ENCODE measurements at places on chromosomes 7 and 10. TPM values are rescaled to one million over a fixed set of nuclear protein-coding genes. Genes with fewer than 3 reads are reported as not detected.

- no peaks in the 10 kb centered on the region for H3K27me3 ChIP-seq
- no peak overlapping the region for H3K27ac ChIP-seq
- no peaks in the 10 kb centered on the region for H3K36me3 ChIP-seq
- H3K4me3 ChIP-seq: no peak overlapping the region
- DNase-seq: no peak
These were observed 85.4 kb downstream of the THSD7A start for GRCh38 chr7:11746591-11746990.

DNA sequence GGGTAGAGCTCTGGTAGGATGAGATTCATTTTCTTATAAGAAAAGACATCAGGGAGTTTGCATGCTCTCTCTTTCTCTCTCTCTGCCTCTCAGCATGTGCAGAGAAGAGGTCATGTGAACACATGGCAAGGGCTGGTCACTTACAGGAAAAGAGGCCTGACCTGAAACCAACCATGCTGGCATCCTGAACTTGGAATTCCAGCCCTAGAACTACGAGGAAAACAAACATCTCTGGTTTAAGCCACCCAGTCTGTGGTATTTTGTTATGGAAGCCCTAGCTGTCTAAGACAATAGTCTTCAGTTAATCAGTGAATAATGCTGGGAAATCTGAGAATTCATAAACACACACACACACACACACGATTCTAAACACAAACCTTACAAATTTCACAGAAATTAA is 1104.2 kb upstream of the LRRN3 start:
- DNase-seq: no peak
- no peaks in the 10 kb centered on the region for H3K27me3 ChIP-seq
- H3K27ac ChIP-seq: no peak overlapping the region

DNA sequence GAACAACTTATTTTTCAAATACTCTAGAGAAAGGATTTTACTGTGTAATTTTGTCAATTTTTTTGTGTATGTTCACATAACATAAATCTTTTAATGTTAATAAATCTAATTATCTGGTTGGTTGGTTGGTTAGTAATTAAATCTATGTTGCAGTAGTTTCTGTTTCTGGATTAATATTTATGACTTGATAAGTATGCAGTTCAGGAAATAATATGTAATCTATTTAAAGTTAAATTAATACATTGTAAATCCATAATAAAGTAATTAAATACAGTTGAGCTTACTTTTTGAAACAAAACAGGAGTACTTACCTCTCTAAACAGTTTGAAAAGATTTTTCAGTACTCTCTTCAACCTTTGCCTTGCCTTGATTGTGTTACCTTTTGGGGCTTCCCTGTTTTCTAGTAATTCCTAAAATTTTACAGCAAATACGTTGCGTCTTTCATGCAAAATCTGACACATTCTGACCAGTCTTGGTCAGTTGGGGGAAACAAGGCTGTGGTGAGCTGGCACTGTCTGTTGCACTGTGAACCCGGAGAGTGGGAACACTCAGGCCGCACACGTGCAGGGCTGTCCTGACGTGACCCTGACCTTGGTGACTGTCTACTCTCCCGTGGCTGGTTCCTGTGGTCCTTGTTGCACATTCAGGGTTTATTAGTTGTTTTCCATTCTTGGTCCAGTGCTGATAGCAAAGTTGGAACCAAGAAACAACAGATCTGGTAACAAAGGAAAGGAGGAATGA is 45.6 kb upstream of the FGL2 start:
- no peaks in the 10 kb centered on the region for H3K36me3 ChIP-seq
- no peaks in the 10 kb centered on the region for H3K4me1 ChIP-seq
- DNase-seq: no peak
- H3K27ac ChIP-seq: no peak overlapping the region
- no peaks in the 10 kb centered on the region for H3K27me3 ChIP-seq
- H3K4me3 ChIP-seq: no peak overlapping the region

DNA sequence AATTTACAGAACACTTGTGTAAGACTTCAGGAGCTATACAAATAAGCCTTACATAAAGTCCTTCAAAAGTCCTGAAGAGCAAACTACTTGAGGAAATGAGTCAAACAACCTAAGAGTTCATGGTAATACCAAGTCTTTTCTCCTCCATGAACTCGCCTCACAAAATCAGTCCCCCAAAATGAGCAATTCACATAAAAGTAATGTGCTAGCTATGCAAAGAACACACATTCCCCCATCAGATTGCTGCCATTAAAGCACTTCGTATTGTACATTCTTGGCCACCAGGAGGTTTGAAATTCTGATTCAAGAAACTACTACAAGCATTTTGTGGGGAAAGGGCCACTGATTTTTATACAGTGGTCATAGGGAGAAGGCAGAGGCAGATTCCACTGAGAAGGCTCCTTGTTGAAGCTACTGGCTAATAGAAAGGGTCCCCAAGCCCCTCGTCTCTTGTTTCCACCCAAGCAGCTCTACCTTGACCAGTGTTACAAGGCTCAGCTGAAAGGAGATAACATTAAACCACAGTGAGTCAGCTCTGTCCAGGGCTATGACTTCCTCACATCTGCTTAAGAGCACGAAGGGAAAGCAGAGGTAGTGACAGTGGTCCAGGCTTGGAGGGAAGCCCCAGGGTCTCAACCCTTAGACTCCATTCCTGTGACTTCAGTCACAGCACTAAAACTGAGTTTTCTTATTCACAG is 115.2 kb upstream of the CDK1 start:
- H3K27me3 ChIP-seq: no peaks in the 10 kb centered on the region
- H3K4me3 ChIP-seq: no peak overlapping the region

DNA sequence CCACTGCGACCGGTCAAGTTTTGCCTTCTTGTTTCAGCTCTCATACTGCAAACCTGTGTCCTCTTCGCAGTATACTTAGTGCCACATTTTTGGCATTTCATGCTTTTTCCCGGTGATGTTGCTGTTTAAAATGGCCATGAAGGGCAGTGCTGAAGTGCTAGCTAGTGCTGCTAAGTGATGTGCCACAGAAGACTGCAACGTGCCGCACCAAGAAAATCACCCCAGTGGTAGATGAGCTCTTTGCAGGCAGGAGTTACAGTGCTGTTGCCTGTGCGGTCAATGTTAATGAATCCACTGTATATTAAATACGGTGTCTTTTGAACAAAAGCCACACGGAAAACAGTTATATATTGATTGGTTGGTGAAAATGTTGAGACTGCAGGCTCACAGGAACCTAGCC is 120.3 kb downstream of the ANLN start:
- H3K4me1 ChIP-seq: peaks cover 22% of the 10 kb centered on the region
- no peaks in the 10 kb centered on the region for H3K27me3 ChIP-seq
- no peak for DNase-seq

GRCh38 chr7:7830122-7830878 is 111.9 kb upstream of the RPA3 start:
- H3K36me3 ChIP-seq: no peaks in the 10 kb centered on the region
- H3K27me3 ChIP-seq: no peaks in the 10 kb centered on the region
- H3K4me1 ChIP-seq: no peaks in the 10 kb centered on the region
- DNase-seq: no peak
- H3K4me3 ChIP-seq: no peak overlapping the region
- no peak overlapping the region for H3K27ac ChIP-seq

DNA sequence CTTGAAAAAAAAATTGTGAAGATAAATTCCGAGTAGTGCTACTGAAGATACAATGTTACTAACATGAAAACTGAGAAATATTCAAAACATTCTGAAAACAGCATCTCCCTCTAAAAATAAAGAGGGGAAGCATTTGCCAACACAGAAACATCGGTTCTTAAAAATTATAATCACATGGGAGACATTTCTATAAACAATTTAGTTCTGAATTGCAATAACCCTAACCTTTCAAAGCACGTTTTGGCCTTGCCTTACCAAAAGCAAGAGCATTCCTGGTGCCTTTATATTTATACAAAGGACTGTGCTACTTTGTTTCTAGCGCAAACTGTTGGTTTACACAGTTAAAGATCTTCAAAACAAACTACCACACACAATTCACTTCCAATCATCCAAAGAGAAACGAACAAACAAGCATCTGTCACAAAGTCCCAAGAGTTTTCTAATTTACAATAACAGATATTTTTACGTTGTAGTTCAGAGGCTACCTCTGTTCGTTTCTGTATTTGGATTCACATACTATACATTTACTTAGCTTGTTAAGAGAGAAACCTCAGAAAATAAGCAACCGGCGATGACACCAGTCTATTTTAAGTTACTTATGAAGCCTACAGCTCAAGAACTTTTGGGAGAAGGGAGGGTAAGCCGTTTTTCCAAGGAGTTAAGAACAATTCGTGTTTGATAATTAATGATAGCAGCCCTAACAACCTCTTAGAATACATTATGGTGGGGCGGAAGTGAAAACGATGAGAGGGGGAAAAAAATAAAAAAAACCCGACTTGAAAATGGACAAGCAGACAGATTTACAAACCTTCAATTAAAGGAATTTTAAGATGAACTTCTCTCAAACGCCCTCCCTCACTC is 1.3 kb downstream of the ABI1 start:
- peaks cover 5% of the 10 kb centered on the region for H3K4me1 ChIP-seq
- DNase-seq: no peak
- peak overlapping the region; percentile 90 for H3K4me3 ChIP-seq

DNA sequence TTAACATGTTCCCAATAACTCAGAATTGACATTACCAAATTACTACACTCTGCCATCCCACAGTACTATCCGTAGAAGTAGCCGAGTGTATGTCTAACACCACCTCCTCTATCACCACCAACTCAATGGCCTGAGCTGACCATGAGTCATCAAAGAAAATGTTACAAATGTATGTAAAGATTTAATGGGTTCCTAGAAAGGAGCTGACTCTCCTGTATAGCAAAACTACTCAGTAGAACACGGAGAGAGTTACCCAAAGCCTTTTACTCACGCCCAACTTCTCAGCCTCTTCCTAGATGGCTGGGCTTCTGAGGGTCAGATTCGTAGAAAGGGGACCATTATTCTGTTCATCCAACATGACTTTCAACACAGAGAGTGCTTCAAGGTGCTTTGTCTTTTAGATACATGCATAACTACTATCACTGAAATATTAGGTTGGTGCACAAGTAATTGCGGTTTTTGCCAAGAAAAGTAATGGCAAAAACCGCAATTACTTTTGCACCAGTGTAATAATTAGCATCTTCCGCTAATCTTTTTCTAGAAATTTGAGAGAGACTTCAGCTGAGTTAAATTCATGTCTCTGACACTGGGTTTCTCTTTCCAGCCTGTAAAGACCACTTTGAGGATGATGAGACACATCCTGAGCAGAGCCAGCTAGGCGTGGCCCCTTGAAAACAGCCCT is 24.0 kb upstream of the NANOS1 start:
- no peaks in the 10 kb centered on the region for H3K27me3 ChIP-seq
- DNase-seq: no peak
- H3K4me1 ChIP-seq: peaks cover 10% of the 10 kb centered on the region

- H3K27ac ChIP-seq: no peak overlapping the region
- H3K4me3 ChIP-seq: no peak overlapping the region
- peaks cover 3% of the 10 kb centered on the region for H3K36me3 ChIP-seq
These were observed 59.9 kb downstream of the SND1 start for GRCh38 chr7:127711872-127712271.

- DNase-seq: no peak
- no peak overlapping the region for H3K4me3 ChIP-seq
These were observed 24.0 kb upstream of the GPNMB start for GRCh38 chr7:23222439-23223030.

- H3K27ac ChIP-seq: no peak overlapping the region
- no peak overlapping the region for H3K4me3 ChIP-seq
- no peaks in the 10 kb centered on the region for H3K36me3 ChIP-seq
These were observed 292.9 kb downstream of the PTEN start for GRCh38 chr10:88156341-88156740.

GRCh38 chr7:124764847-124765400 is 668 bp downstream of the GPR37 start:
- H3K4me3 ChIP-seq: peak overlapping the region; percentile 64
- no peaks in the 10 kb centered on the region for H3K36me3 ChIP-seq

Gene GHITM
- 144 TPM for total RNA-seq

GRCh38 chr7:80150611-80151273 is 16.1 kb downstream of the GNAI1 start:
- H3K4me3 ChIP-seq: no peak overlapping the region
- no peaks in the 10 kb centered on the region for H3K36me3 ChIP-seq
- H3K4me1 ChIP-seq: no peaks in the 10 kb centered on the region
- H3K27me3 ChIP-seq: no peaks in the 10 kb centered on the region
- no peak for DNase-seq

- H3K36me3 ChIP-seq: no peaks in the 10 kb centered on the region
- no peaks in the 10 kb centered on the region for H3K4me1 ChIP-seq
- no peaks in the 10 kb centered on the region for H3K27me3 ChIP-seq
- no peak for DNase-seq
- no peak overlapping the region for H3K27ac ChIP-seq
These were observed 5.9 kb downstream of the AGR3 start for GRCh38 chr7:16875861-16876260.

DNA sequence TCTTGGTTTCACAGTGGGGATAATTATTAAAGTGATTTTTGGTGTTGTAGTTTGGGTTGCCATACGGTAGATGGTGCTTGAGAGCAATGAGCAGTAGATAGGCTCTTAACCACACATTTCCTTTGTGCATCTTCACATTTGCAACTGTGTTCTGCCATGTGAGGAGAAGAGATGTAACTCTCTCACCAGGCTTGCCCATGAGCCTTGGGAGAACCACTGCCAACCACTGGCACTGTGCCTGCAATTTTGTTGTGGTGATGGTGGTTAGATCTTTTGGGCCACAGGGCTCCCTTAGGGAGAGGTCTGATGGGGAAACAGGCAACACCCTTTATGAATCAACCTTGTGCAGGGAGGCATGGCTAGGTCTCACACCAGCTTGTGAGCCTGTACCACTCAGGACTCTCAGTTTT is 204.3 kb downstream of the CCDC7 start:
- H3K27ac ChIP-seq: no peak overlapping the region
- no peaks in the 10 kb centered on the region for H3K4me1 ChIP-seq
- no peak overlapping the region for H3K4me3 ChIP-seq
- H3K36me3 ChIP-seq: no peaks in the 10 kb centered on the region
- H3K27me3 ChIP-seq: no peaks in the 10 kb centered on the region

Gene SPDYE3
- total RNA-seq: not detected

Gene ANKRD61
- 0.11 TPM for total RNA-seq

- H3K4me3 ChIP-seq: no peak overlapping the region
- no peaks in the 10 kb centered on the region for H3K4me1 ChIP-seq
- no peaks in the 10 kb centered on the region for H3K27me3 ChIP-seq
- peak; percentile 30 for DNase-seq
- H3K36me3 ChIP-seq: no peaks in the 10 kb centered on the region
These were observed 371.8 kb upstream of the KCND2 start for GRCh38 chr7:119900996-119901672.

All from spinal cord (tissue), 10 donors.